ENCODE measurements at places on chromosomes 7 and 10.

DNA sequence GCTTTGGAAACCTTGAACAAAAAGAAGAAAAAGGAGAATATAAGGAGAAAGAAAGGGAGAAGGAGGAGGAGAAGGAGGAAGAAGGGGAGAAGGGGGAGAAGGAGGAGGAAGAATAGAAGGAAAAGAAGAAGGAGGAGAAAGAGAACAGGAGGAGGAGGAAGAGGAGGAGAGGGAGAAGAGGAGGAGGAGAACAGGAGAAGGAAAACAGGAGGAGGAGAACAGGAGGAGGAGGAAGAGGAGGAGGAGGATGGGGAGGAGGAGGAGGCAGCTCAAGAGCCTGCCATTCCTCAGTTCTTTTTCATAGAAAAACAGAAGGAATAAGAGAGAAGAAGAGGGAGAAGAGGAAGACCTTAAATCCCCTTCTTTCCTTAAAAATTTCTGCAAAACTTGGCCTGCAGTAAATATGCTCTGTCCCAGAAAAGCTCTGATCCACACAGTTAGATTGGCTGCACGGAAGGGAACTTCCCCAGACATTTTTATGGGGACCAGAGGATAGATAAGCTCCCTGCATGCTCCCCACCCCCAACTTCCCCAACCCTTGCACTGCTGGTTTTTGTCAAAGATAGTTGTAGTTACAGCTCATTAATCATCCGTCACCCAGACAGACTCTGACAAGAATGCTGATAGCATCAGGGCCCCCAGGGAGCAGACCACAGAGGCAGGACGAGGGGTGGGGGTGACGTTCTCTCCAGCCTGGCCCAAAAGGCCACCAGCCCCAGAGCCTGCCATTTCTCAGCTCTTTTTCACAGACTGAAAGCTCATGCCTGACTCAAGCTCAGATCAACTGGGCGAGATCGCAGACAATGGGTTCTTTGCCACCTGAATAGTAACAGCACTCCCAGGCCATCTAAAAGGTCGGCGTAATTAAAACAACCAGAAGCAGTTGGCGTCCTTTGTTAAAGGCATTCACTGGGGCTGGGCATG lies 34.5 kb upstream of the LYZL1 start:
- no peak for DNase-seq

GRCh38 chr7:42690794-42691639 lies 220.9 kb downstream of the C7orf25 start:
- DNase-seq = no peak

DNA sequence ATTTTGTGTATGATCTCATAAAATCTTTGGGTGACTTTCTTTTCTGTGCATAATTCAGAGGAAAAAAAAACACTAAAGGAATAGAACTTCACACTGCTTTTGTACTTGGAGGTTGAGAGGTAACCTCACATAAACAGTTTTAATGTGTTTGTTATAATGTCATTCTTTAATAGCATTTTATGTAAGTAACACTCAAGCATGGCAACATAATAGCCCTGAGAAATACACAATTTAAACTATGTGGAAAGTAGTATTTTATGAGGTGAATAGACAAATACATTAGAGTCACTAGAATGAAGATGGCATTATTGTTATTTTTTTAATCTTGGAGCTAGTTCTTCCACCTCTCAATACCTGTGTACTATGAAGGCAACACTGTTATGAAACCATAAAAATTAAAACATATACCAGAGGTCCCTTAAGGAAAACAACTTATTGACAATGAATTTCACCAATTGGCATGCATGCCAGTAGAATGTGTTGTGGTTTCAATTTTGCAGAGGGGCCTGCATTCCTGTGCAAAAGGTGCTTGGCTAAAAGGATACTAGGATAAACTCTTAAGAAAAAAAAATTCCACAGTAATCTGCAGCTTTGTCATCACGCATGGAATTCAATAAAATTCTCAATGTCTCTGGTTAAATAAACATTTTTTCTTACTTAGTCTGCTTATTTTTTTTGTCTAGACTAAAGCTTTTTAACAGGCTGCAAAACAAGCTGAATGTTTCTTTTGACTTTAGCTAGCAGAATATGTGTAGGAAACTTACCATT lies 102.5 kb downstream of the CD36 start:
- DNase-seq = no peak

DNA sequence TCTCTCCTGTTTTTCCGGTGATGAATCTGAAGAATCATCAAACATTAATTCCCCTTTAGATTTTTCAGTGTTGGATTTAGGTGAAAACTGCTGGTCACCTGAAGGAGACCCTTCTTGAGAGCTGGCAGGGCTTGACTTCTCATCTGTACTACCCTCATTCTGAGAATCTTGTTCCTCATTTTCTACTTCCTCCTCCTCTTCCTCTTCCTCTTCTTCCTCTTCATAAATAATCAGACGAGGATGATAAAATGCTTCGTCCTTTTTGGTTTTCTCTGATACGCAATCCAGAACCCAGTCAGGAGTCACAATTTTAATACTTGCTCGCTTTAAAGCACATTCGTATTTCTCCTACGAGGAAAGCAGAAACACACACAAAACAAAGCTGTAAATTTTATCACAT lies 26.9 kb downstream of the PAXIP1 start:
- no peak for DNase-seq

DNA sequence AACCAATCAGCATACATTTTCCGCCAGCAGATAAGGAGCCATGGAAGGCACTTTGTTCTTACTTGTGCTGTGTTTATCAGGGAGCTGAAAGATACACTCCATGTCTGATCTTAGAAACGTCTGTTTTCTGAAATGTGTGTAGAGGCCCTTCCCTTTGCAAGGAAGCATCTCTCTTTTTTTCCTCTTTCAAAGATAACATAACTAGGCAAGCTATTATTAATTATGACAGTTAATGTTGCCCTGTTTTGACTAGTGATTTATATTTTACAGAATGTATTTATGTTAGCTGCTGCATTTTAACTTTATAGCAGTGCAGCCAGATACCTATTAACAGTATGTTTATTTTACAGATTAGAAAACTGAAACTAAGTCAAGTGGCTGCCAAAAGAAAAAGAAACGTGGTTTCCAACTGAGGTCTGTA lies 683.2 kb upstream of the IGFBP3 start:
- DNase-seq = no peak

DNA sequence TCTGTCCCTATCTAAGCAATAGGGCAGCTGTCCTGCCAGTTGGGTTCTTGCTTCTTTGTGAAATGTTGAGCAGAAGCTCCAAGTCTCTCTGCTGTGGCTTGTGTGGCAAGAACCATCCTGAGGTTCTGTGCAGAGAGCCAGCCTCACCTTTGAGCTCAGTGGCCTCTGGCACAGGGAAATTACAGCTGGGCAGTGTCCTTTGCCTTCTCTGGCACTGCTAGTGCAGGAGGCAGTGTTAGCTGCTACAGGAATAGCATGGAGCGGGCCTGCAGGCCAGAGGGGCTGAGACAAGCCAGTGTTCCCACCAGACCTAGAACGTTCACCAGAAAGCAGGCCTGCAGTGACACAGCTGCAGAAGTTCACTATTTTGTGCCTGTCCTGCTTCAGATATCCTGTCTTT lies 1.8 kb downstream of the PRXL2A start:
- no peak for DNase-seq

DNA sequence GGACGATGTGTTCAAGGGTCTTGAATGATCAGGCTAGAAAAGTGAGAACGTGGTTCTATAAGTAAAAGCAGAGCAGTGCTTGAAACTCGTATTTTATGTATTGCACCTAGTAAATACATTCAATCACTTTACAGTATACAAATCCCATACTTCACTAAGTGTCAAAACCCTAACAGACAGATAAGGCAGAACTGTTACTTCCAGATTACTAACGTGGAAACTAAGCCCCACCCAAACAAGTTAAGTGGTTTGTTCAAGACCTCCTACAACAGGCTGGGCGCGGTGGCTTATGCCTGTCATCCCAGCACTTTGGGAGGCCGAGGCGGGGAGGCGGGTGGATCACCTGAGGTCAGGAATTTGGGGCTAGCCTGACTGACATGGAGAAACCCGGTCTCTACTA lies 9.2 kb upstream of the MYO1G start:
- no peak for DNase-seq

- no peak for DNase-seq
Measured at GRCh38 chr10:119250641-119251314, 43.4 kb downstream of the GRK5 start.

- no peak for DNase-seq
Measured at GRCh38 chr10:127878475-127879055, 14.2 kb downstream of the CLRN3 start.

DNA sequence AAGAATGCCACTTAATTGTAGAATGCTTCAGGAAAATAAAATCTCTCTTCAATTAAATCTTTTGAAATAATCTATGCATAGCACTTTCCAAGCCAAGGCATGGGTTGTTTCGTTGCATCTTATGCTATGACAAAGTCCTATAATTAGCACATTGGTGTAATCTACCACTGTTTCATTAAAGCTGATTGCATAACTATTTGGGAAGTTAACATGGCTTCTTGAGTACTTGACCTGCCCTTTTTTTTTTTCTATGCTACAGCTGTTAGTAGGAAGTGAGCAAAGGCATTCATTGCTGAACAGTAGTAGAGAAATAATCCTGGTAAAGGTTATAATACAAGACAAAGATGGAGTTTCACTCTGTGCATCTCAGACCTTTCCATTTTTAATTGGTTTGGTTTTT lies 557.2 kb upstream of the CELF2 start:
- no peak for DNase-seq

GRCh38 chr10:71727738-71728737 lies 8.5 kb upstream of the C10orf105 start:
- DNase-seq = no peak

- peak; percentile 56 for DNase-seq
Measured at GRCh38 chr10:119199231-119199992, 8.0 kb upstream of the GRK5 start.

DNA sequence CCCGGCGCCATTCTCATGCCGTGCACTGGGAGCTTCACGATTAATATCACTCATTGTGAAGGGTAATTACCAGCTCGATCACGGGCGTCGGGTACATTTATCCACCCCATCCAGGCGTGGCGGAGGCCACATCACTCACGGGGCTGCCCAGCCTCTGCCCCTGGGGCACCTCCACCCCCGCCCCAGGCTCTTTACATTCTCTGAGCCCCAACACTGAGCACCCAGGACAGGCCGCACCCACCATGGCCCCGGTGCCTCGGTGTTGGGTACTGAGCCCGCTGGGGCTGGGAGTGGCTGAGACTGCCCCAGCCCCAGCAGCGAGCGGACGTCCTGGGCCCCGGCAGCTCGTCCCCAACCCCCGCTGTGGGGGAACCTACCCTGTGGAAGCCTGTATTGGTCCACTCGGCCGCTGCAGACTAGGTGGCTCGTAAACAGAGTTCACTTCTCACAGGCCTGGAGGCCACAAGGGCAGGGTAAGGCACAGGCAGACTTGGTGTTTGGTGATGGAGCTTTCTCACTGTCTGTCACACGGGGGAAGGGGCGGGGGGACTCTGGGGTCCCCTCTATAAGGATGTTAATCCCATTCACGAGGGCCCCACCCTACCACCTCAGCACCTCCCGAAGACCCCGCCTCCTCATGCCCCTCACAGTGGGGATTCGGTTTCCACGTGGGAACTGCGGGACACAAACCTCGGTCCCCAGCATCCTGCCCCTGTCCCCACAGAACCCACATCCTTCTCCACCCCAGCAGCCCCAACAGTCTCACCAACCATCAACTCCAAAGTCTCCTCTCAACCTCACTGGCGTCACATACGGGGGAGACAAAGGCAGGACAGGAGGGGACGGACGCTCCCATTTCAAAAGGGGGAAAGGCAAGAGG lies 184.1 kb downstream of the ELFN1 start:
- peak; percentile 30 for DNase-seq

GRCh38 chr10:69408318-69409175 lies 8.2 kb downstream of the TACR2 start:
- DNase-seq = peak; percentile 74

DNA sequence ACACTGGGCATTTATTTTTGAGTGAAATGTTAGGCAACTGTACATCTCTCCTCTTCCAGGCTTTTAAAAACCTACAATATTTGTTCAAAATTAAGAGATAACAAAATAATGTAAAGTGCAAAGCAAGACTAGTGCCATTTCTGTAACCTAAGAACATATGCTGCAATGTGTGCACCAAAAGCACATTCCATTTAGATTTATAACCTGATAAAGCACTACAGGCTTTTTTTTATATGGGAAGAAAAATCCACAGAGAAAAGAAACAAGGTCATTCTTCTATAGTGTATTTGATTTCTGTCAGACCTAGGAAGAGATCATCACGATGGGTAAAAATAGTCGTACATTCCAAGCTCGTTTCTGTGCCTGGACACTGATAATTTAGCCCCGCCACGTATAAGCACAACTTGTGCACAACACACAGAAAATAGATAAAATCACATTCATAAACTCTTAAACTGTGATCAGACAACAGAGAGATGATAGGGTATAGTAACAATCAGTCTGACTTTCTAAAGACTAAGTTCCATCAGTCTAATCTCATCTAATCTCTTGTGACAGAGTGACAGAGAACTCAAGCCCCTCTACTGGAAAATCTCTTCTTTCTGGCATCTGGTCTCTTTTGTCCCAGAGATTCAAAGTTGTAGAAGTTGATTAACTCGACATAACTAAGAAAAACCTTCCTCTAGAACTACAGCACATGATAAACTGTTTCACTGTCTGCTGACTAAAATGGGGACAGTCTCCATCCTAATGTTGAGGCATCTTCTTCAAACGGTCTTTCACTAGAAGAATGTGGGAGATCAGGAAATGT lies 6.7 kb downstream of the LAMB1 start:
- DNase-seq = no peak

DNA sequence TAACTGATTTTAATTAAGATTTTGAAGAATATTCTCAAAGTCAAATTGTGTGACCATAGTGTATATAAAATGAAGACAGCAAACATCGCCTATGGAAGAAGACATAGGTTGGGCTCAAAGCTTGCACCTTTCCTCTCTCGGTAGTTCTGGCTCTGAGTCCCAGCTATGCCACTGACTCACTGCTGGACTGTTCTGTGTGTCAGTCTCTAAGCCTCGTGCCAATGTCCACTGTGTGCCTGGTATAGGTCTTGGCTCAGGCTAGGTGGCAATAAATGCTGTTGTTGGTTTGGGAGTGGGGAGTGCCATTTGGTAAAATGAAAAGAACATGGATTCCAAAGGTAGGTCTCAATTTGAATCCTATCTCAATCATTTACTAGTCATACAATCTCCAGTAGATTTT lies 137.5 kb upstream of the RHEB start:
- DNase-seq = no peak

DNA sequence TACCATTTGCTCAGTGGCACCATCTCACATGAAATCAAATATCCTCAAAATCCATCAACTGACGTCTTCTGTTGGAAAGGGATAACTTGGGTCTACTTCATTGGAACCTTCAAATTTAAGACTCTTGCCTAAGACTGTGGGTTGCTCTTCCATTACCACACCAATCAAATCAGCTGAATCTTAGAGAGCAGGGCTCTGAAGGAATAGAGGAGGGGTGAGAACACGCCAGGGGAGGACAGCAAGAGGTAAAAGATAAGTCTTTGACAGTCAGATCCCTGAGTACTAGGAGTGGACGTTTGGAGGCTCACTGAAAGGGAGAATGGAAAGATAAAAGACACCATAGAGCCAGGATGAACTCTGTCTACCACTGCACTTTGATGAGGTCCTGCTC lies 107.5 kb downstream of the CCDC71L start:
- no peak for DNase-seq
